ENCODE measurements at places on chromosomes 7 and 10.

- no peak for DNase-seq
These were observed 45.0 kb upstream of the ANLN start for GRCh38 chr7:36344622-36345021.

GRCh38 chr10:23016636-23017035 is 78.7 kb upstream of the MSRB2 start:
- DNase-seq: no peak

DNA sequence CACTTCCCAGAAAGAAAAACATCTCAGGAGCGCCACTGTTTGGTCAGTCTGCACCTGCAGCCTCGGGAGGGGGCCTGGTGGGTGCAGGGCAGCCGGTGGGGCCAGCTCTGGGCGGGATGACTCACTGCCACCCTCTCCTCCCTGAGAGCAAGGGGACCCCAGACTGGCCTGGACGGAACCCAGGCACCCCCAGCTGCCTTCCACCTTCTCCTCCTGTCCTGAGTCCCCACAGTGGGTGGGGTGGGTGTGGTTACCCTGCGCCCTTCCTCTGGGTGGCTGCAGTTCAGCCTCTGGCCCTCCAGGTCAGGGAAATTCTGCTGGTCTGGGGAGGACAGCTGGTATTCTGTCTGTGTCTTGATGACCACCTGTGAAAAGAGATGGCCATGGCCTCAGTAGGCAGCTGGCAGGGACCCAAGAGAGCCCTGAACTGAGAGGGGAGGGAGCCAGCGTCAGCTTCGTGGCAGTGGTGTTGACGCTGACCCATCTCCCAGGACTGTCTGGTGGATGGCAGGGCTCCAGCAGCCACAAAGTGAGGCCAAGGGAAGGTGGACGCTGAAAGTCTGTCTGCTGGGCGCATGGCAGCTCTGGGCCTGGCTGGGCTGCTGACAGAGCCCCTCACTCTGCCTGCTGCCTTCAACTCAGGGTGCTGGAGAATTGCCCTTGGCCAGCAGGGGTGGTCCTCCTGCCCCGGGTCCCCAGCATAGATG is 8.9 kb downstream of the CALY start:
- no peak for DNase-seq

DNA sequence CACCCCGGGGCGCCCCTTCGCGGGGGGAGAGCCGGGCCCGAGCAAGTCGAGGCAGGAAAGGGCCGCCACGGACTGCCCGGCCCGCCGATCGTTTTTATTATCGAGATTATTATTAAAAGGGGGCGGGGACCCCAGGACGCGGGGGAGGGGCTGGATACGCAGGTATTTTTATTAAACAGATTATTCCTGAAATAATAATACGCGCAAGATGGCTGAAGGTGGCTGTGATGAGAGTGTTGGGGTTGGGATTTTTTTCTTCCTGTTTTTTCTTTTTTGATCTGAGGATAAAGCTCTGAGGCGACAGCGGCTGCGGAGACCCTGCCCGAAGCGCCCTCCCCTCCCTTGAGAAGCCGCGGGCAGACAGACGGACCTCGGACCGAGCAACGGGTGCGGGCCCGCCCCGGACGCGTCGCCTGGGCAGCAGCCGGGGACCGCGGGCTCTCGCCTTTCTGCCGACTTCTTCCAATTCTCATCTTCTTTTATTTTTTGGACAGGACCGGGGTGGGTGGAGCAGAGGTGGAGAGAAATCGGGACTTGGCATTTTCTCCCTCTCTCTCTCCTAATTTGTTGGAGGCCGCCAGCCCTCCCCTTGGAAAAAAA is 1.4 kb upstream of the TRIM8 start:
- DNase-seq: no peak

DNA sequence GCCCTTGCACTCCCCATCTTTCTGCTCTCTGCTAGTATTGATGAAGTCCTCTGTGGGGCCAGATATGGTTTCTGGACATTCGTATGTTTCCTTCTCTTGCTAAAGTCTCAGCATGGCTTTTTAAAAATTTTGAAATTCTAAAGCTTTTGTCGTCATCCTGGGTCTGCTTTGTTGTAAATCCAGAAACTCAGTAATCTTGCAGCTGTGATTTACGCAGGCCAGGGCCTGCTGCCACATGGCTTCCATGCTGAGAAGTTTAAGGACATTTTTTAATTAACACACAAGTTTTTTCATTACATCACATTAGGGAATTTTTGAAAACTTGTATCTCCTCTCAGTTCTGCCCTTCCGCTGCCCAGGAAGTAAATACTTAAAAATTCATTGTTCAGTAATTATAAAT is 686.1 kb upstream of the IGFBP3 start:
- DNase-seq: no peak

DNA sequence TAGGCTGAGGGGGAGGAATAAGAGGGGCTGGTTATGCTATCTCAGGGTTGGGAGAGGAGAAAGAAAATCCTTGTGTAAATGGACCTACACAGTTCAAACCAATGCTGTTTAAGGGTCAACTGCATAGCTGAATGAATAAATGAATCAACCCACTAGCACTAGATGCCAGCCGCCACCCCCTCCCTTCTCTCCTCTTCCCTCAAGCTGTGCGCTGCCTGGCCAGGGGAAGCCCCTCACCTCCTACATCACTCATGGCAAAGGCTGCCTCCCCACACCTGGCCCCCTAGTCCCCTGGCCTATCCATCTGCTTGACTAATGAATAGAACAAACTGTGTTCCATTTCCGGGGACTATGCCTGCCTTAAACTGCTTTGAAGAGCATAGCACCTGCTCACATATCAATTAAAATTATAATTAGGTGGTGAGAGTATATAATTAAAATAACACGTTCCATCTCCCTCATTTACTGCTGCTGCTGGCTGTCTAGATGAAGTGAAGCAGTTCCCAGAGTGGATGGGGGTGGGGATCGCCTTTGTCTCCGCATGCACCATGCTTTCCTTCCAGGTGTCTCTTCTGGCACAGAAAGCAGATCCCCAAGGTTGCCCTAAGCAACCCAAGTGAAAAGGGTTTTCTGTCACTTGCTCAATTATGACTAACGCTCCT is 32.6 kb downstream of the GRID1 start:
- no peak for DNase-seq

- DNase-seq: no peak
These were observed 6.2 kb upstream of the ZAN start for GRCh38 chr7:100726996-100727761.

- peak; percentile 59 for DNase-seq
These were observed 182.7 kb upstream of the LYZL2 start for GRCh38 chr10:30812018-30812851.

DNA sequence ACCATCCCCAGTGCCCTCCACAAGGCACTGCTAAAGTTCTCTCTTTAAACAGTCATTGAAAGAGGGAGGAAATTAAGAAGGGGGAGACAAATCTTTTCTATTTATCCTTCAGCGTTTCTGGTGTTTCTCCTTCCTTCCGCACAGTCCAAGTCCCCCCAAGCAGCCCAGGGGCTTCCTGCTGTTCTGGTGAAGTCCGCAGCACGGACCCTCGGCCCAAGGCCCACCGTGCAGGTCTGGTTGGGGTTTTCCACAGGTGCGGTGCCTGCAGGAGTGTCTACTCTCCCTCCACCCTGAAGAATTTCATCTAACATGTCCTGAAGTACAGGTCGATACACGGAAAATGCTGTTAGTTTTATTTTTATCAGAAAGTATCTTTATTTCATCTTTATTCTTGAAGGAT is 34.1 kb upstream of the KNDC1 start:
- DNase-seq: no peak

DNA sequence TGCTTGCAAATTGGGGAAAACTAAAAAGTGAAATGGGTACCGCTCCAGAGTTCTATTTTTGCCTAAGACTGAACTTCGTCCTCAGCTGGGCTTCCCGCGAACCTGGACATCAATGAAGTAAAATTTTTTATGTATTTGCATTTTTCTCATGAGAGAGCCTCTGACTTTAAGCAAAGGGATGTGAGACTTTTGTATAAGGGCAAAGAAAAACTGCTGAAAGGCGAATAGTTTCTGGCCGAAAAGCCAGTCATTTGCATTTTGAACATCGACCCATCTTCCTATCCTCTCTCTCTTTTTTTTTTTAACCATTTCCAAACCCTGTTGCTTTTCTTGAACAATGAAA is 573 bp downstream of the PMPCB start:
- no peak for DNase-seq

DNA sequence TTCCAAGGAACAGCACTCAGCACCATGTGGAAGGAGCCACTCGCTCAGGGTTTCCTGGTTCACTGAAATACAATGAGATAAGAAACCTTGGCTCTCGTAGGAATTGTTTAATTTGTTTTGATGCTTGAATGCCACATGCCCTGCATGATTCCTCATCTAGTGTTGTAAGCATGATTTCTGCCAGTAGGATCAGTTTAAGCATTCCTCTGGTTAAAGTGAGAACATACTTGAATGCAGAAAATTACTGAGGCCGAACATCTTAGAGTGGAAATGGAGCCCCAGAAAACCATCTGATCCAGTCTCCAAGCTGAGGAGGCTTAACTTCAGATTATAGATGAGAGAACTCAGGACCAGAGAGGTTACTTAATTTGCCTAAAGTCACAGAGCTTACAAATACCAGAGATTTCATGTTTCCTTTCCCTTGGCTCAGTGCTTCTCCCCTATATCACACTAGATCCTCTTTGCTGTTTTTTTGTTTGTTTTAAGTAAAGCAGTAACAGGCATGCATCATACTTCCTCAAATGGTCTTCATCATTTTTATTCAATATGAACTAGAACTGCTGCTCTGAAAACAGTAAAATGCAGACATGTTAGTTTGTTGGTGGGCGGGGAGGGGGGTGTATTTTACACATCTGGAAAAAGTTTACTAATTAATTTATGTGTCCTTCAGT is 125.1 kb downstream of the ADAM12 start:
- no peak for DNase-seq

DNA sequence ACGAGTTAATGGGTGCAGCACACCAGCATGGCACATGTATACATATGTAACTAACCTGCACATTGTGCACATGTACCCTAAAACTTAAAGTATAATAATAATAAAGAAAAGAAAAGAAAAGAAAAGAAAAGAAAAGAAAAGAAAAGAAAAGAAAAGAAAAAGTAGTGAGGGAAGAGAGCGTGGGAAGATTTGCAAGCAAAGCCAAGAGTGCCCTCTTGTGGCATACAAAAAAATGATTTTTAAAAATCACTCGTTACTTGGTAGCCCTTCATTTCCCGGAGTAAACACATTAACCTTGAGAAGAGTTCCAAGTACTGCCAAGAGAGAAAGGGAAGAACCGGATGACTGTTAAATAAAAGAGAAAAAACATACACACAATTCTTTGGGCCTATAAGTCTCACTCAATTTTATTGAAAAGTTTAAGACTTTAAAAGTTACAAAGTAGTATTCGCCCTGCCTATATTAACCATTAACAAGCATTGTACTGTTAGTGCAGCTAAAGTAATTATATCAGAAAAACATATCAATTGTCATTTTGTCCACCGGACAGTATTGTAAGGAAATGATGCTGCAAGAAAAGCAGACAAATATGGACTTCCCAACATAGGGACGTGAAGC is 6.2 kb upstream of the CH25H start:
- DNase-seq: no peak

DNA sequence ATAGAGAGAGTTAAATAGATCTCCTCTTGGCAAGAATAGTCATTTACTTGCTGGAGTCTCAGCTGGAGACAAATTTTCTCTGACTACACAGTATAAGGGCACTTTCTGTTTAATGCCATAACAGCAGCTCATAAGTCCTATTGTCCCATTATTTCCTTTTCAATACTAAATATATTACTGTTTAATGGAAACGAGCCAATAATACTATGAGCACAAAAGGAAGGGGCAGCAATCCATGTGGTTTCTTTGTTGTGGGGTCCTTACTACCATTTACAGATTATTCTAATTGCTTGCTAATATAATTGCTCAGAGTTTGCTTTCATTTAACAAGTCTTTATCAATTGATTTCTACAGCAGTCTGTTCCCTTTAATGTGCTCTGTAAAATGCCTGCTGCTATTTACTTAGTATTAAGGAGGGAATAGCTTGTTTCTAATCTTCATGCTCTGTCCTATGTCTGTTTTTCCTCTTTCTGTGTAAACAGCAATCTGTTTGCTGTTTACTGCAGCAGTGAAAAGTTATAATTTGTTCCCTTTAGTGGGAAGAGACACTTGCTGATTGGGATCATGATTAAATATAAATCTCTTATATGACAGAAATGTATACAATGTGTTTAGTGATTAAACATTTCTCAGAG is 296.2 kb upstream of the SMIM30 start:
- no peak for DNase-seq

- no peak for DNase-seq
These were observed 35.9 kb downstream of the INSIG1 start for GRCh38 chr7:155333346-155334234.

GRCh38 chr10:102229810-102230263 is 3.7 kb downstream of the ELOVL3 start:
- peak; percentile 40 for DNase-seq

DNA sequence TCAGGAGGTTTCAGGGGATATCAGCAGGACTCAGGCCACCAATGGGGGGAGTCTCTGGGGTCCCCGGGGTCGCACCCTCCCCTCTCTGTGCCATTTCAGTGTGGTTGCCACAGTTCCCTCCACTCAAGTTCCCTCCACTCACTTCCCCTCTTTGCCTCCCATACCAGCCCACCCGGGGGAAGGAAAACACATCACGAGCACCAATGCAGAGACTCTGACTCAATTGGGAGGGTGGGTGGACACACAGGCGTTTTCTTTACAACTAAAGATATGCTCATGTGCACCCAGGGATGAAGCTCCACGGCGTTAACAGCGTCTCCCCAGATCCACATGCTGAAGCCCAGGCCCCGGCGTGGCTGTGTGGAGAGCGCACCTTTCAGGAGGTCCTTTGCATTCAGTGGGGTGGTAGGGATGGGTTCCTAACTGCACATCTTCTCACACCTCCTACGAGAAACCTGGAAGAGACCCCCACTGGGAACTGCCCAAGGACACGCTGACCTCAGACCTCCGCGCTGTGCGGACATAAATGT is 254.1 kb downstream of the ZMYND11 start:
- DNase-seq: no peak

GRCh38 chr10:108358912-108359311 is 1194.4 kb upstream of the SORCS1 start:
- no peak for DNase-seq

DNA sequence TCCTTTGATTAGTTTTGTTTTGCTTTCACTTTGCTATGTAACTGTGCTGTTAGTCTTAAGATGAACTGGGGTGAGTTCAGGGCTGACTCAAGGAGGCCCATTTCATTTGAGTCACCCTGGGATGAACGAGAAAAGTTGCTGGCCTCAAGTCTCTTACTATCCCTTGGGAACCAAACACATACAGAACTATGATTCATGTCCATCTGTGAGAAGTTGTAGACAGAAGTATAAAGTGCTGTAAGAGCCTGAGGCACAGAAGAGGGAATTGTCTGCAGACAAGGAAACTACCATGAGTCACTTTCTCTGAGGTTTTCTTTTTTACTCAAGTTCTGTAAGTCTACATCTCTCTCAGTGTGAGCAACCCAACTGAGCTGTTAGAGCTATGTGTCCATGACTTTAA is 179.8 kb upstream of the CSTF2T start:
- DNase-seq: no peak

DNA sequence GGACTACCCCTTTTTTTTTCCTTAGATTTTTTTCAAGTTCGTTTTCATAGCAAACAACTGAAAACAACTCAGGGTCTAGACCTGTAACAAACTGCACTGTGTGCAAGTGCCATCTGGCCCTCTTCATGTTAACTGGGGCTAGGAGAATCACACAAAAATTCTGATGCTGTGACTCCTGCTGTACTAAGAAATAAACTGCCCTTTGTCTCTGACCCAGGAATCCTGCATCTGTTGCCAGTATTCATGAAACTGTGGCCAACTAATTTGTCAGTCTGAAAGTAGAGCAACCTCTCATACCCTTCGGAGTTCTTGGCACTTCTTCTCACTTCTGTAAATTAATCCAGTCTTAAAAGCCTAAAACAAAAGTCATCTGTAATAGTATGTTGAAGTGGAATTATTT is 218.4 kb upstream of the PCDH15 start:
- no peak for DNase-seq
